Activated naive CD4-positive, alpha-beta T cell (primary cell): ENCODE measurements at places on chromosomes 6 and 20.

DNA sequence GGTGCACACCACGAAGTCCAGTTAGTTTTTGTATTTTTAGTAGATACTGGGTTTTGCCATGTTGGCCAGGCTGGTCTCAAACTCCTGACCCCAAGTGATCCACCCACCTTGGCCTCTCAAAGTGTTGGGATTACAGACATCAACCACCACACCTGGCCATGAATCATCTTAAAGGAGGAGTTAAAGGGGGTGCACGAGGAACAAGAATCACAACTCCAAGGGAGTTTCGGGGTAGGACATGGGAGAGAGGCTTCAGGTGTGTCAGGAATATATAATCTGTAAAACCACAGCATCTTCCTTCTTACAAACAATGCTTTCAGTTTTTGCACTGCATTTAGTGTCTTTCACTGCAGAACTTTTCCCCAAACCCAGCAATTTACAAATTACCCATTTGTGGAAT lies 137.4 kb upstream of the SGK1 start:
- DNase-seq: no peak

GRCh38 chr20:14951105-14951504 lies 613.7 kb upstream of the FLRT3 start:
- DNase-seq: no peak

- DNase-seq: no peak
These were observed 361.8 kb downstream of the QKI start for GRCh38 chr6:163776196-163776905.

DNA sequence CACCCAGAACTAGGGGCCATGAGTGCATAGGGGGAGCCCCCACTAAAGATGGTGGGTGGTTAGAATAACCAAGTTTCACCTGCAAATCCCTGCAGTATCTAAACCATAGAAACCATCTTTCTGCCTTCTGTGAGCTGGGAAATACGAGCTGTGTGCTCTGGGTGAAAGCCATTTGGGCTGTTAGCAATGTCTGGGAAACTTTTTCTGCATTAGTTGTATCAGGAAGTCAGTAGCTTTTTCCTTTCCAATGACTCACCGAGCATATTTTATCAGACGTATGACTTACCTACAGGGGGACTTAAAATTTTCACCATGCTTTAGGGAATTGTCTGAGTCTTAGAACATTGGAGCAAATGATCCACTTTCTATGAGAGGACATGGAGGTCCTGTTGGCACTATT lies 584.0 kb downstream of the QKI start:
- DNase-seq: no peak

DNA sequence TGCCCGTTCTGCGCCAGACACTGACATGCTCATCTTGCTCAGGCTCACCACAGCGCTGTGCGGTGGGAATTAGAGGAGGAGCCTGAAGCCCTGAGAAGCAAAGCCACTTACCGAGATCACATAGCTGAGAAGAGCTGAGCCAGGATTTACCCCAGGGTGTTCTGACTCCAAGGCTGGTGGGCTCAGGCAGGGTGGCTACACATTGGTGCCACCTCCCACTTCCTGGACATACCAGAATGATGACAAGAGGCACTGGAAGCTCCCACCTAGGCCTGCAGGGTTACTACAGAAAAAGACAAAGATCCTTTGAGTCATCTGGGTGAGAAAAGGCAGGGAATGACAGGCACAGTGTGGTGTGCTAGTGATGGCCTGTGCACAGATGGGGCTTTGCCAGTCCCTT lies 24.4 kb upstream of the FKBP1A start:
- DNase-seq: no peak

GRCh38 chr6:55410674-55411073 lies 83.4 kb downstream of the GFRAL start:
- DNase-seq: no peak

- DNase-seq: no peak
These were observed 21.4 kb upstream of the TXLNB start for GRCh38 chr6:139313229-139313628.

- no peak for DNase-seq
These were observed 87.9 kb upstream of the BEND6 start for GRCh38 chr6:56866917-56867522.

GRCh38 chr6:130967502-130968445 lies 95.3 kb downstream of the EPB41L2 start:
- DNase-seq: no peak

DNA sequence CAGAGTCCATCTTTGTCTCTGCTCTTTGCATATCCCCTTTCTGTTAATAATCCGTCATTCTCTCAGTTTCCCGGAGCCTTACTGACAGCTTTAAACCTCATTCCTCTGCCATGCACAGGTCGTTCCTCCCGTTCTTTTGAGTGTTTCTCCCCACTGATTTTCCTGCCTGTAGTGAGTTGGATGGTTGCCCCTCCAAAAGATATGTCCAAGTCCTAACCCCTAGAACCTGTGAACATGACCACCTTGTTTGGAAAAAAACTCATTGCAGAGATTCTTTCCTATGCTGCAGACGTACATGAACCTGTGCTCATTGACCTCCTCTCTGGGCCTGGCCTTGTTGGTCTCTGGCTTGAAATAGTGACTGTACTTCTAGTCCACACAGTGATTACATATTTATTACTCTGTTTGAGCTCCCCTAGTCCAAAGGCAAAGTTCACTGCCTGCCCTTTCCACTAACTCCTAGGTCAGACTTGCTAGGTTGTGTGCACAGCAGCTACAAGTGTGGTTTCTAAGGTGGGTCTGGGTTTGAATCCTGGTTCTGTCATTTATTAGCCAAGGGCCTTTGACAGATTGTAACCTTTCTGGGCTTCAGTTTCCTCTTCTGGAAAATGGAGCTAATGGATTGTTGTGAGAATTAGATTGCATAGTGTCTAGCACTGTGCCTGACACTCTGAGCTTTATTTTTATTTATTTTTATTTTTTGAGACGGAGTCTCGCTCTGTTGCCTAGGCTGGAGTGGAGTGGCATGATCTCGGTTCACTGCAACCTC lies 29.3 kb downstream of the PPARD start:
- no peak for DNase-seq
